EL (cell line): ENCODE measurements at places on chromosomes 4 and X.
A peak's percentile ranks its signal among the peaks of the same experiment; 100 is the strongest.

- no peak for DNase-seq
These were observed 501.0 kb downstream of the PPARGC1A start for GRCh38 chr4:23388699-23389395.

GRCh38 chrX:130728208-130728607 lies 174.8 kb downstream of the ENOX2 start:
- peak; percentile 68 for DNase-seq

DNA sequence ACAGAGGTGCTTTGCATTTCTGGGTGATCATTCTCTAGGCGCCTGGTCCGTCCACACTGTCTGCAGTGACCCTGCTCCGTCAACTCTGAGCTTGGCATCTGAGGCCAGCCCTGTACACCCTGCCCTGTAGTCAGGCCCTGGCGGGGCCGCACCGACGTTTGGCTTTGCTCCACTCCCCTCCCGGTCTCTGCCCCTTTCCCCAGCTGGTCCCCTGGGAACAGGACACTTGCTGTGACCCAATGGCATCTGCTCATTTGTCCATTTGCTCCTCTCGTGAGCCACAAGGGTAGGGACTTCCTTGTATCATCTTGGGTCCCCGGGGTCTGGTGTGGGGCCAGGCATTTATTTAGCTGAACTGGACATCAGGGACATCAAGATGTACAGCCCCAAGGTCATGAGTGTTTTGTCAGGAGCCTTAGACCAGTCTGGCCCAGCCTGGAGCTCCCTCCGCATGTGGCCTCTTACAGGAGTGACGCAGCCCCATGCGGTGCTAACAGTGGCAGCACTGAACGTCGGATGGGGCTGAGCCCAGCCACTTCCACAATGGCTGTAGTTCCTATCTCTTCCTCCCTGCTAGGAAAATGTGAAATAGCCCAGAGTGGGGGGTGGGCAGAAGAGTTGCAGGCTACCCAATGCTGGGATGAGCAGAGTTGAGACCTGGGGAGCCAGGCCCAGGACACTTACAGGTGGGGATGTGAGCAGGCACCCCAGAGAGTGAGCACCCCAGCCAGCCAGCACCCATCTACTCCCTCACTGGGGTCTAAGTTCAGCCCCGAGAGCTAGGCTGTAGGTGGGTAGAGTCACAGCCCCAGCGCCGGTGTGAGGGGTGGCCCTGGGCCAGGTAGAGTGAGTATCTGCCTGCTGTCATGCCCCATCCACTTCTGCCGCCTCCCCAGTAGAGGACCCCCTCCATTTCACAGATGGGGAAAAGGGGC lies 2.0 kb upstream of the SH3BP2 start:
- no peak for DNase-seq

GRCh38 chr4:151143162-151143561 lies 43.7 kb downstream of the RPS3A start:
- DNase-seq: no peak

DNA sequence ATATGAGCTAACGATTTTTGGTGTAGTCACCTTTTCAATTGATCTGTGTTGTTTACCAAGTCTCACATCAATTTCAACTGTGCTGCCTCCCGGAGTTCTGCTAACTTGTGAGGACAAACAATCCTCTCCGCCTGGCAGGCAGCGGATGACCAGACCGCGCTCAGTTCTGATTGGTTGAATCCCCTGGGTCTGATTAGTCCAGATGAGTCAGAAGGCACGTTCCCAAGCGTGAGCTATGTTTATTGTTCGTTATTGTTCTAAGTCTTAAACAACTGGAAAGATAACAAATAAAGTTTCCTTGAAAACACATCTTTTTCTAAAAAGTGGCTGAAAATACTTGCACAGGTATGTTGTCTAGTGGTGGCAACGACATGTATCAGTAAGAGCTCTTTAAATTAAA lies 37.9 kb upstream of the TRPC3 start:
- no peak for DNase-seq

GRCh38 chrX:118706681-118707080 lies 20.7 kb upstream of the IL13RA1 start:
- DNase-seq: no peak

DNA sequence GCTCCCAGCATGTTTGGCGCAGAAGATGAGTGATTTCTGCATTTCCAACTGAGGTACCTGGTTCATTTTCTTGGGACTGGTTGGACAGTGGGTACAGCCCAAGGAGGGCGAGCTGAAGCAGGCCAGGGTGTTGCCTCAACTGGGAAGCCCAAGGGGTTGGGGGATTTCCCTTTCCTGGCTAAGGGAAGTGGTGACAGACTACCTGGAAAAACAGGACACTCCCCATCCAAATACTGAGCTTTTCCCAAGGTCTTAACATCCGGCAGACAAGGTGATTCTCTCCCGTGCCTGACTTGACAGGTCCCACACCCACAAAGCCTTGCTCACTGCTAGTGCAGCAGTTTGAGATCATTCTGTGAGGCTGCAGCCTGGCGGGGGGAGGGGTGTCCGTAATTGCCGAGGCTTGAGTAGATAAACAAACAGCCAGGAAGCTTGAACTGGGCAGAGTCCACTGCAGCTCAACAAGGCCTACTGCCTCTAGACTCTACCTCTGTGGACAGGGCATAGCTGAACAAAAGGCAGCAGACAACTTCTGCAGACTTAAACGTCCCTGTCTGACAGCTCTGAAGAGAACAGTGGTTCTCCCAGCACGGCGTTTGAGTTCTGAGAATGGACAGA lies 307.7 kb upstream of the ARSJ start:
- DNase-seq: no peak

GRCh38 chrX:77014377-77015372 lies 432.5 kb upstream of the FGF16 start:
- no peak for DNase-seq

- DNase-seq: no peak
These were observed 466.3 kb upstream of the FAM241A start for GRCh38 chr4:111678908-111679307.

GRCh38 chr4:56788081-56788480 lies 33.4 kb downstream of the SPINK2 start:
- DNase-seq: no peak

- peak; percentile 39 for DNase-seq
These were observed 11.6 kb downstream of the CXCL13 start for GRCh38 chr4:77617203-77617602.

GRCh38 chr4:103171006-103171405 lies 27.1 kb downstream of the CENPE start:
- no peak for DNase-seq

GRCh38 chr4:177901786-177902185 lies 459.5 kb upstream of the AGA start:
- DNase-seq: no peak

GRCh38 chr4:132934911-132935310 lies 214.2 kb upstream of the PCDH10 start:
- no peak for DNase-seq

GRCh38 chr4:125041372-125041930 lies 273.3 kb upstream of the FAT4 start:
- peak; percentile 8 for DNase-seq

DNA sequence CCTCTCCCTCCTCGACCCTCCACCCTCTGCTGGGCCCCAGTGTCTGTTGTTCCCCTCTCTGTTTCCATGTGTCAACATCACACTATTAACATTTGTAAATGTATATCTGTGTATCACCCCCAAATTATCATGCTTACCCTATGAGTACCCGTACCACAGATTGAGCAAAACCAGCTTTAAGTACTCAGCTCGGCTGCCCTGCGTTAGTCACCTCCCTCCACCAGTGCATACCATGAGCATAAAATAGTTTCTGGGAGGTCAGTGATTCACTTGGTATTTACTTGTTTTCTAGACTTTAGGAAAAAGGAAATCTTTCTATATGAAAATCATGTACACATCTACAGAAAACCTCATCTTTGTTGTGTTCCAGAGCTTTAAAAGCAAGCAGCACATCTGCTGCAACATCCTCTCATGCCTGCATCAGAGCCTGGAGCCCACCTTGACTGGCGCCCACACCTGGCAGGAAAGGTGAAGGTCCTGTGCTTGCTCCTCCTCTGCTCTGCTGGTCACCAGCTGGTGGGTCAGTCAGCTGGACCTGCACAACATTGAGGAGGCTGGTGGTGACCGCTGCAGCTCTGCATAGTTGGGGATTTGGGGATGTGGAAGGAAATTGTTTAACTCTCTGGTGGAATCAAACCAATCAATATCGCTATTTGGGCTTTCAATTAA lies 214.4 kb upstream of the KLF3 start:
- peak; percentile 11 for DNase-seq

- DNase-seq: peak; percentile 28
These were observed 724 bp downstream of the THOC2 start for GRCh38 chrX:123731987-123732669.

DNA sequence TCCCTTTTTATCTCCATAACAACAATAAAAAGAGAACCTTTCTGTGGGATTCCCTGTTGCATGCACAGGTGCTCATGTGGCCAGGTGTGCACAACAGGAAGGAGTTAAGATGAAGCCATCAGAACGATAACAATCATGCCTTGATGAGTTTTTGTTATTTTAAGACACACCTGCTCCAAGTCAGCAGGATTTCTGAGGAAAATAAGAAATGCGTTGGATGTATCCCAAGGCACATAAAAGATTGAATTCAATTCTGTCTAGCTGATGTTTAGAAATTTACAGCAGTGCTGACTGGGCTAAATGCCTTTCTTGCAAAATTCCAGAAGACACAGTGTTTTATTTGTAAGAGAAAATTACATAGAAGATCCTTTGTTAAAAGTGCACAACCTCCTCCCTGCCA lies 1678.2 kb downstream of the ARAP2 start:
- DNase-seq: no peak

DNA sequence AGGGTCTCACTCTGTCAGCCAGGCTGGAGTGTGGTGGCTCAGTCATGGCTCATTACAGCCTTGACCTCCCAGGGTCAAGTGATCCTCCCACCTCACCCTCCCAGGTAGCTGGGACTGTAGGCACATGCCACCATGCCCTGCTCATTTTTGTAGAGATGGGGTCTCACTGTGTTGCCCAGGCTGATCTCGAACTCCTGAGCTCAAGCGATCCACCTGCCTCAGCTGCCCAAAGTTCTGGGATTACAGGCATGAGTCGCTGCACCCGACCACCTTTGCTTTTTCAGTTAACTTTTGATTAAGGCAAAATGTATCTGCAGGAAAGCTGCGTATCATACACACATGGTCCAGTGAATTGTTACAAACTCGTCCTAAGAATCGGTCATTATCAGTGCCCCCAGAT lies 16.5 kb upstream of the CLCN4 start:
- no peak for DNase-seq

- DNase-seq: no peak
These were observed 22.9 kb downstream of the ZFYVE28 start for GRCh38 chr4:2395584-2395983.

DNA sequence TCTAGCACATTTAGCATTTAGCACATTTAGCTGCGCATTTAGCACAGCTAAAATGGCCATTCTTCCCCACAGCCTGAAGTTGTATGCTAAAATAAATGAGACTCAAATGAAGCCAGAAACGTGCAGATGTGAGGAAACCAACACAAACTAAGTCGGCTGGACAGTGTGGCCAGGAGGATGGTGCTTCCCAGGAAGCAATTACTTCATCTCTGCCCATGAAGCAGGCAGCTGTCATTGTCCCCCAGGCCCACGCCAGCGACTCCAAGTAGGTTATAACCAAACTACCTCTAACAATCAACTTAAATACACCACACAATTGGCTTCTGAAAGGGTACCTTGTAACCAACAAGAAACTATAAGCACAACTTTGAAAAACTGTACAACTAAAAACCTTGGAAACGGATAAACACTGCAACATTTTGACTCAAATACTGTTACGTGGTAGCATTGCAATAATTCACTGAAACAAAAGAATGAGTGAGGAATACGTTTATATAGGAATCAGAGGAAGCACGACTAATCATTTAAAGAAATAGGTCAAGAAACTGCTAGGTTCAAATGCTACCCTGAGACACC lies 39.2 kb downstream of the AFAP1 start:
- no peak for DNase-seq

GRCh38 chr4:168813890-168814289 lies 196.2 kb downstream of the CBR4 start:
- DNase-seq: no peak

DNA sequence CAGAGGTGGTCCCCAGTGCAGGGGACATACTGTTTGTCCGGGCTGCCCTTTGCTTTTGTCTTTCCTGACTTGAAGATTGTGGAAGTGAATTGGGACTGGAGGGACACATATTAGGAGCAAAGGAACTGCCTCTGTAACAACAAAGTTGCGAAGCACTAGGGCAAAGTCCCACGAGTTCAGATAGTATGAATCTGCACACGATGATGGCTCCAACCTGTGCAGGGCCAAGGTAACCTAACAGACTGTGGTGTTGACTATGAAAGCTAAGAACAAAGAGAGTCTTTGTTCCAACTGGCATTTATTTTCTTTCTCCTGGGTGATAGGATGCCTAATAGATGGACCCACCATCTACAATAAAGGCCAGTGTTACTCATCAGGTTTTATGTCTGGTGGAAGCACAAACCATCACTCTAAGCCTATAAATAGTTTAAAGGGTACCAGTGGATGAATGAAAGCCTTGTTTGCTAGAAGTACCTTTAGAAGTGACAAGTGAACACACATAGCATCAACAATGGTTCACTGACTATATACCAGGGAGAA lies 71.8 kb downstream of the TMA16 start:
- DNase-seq: no peak

DNA sequence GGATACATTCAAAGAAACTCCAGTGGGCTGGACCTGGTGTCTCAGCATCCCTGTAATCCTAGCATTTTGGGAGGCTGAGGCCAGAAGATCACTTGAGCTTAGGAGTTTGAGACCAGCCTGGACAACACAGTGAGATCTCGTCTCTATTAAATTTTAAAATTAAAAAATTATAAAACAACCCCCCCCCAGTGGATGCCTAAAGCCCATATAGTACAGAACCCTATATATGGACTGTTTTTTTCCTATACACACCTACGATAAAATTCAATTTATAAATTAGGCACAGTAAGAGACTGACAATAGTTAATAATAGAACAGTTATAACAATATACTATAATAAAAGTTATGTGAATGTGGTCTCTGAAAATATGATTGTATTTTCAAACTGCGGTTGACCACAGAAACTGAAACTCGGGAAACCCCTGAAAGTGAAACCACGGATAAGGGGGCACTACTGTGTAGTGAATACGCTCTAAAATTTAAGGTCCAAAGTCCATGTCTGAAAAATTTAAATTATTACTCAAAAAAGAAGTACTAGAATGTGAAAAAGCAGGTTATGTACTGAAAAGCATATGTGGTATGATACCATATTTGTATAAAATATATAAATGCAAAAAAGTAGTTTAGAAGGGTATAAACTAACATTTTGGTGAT lies 2.0 kb downstream of the SMIM14 start:
- peak; percentile 30 for DNase-seq

- DNase-seq: peak; percentile 65
These were observed 13.2 kb downstream of the GALNT7 start for GRCh38 chr4:173181848-173182247.

- DNase-seq: peak; percentile 70
These were observed 168.3 kb downstream of the SPRY1 start for GRCh38 chr4:123564758-123565346.

GRCh38 chrX:142549923-142550322 lies 344.8 kb upstream of the MAGEC2 start:
- no peak for DNase-seq
